ENCODE measurements at places on chromosomes 5 and 9.

DNA sequence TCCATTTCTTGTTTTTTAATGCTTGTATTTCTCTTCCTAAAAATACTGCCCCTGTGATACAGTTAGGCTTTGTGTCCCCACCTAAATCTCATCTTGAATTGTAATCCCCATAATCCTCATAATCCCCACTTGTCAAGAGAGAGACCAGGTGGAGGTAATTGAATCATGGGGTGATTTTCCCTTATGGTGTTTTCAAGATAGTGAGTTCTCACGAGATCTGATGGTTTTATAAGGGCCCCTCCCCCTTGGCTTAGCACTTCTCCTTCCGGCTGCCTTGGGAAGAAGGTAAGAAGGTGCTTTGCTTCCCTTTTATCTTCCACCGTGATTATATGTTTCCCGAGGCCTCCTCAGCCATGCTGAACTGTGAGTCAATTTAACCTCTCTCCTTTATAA lies 227.4 kb downstream of the MAN2A1 start:
- DNase-seq, result no peak

DNA sequence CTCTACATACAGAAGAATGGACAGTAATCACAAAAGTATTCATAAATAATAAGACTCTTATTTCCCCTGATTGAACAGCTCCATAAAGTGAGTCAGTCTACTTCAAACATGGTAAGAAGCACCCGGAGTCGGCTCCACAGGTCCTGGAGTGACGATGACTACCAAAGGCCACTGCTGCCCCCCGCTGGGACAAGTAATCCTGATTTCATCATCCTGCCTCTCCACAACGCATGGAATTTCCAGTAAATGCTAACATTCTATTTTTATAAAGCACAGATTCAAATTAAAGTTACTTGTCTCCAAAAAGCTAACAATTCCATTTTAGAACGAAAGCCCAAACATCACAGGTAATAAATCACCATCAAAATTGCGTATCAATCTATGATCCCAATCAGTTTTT lies 16.2 kb downstream of the ATPSCKMT start:
- DNase-seq, result peak; percentile 71

DNA sequence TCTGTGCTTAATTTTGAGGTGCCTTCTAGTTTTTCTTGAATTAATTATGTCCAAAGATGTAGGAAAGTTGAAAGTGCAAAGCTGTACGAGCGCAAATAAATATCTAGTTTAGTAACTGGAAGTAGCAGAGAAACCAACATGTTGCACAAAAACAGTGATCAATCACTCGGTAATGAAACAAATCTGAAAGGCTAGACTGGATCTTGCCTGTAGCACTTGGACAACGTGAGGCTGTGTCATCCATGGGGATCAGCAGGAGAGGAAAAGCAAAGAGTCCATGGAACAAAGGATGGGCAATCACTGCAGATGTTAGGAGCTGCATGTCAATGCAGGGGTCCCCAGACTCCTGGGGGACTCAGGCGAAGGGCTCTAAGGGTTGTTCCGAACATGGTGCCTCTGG lies 424.2 kb downstream of the IRX1 start:
- DNase-seq, result no peak

DNA sequence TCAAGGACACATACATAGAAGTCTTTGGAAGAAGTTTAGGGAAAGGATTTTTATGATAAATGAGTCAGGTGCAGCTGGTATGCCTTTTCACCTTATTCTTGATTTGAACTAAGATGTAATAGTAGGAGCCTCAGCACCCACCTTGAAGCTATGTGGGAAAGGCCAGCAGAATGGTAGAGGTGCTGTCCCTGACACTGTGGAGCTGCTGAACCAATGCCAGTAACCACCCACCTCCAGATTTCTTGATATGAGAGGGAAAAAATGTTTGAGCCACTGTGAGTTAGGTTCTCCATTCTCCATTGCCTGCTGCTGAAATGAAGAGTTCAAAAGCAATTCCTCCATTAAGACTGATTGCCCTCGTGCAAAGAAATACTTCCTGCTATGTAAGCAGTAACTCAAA lies 12.2 kb upstream of the HMGCR start:
- DNase-seq, result no peak

DNA sequence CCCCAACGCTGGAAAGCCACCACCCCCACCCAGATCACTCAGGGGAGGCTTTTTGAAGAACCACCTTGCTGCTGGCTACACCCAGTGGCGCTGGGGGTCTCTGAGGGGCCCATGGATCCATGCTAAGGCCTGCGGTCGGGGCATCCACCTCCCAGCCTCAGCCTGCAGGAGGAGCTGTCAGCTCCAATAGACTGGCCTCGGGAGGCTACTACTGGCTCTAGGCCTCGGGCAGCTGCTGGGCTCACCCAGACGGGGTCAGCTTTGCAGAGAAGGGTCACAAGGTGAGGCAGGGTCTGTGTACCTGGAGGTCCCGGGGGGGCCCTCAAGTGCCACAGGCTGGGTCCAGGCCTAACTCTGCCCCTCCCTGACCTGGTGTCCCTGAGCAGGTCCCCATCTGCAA lies 193.7 kb downstream of the OLFM1 start:
- DNase-seq, result peak; percentile 10

- peak; percentile 28 for DNase-seq
These were observed 2.6 kb upstream of the CCDC187 start for GRCh38 chr9:136306211-136307208.
